Posterior vena cava (tissue), 2 donors: ENCODE measurements at places on chromosomes 2 and 18. TPM values are rescaled to one million over a fixed set of nuclear protein-coding genes. Genes with fewer than 3 reads are reported as not detected.
A peak's percentile ranks its signal among the peaks of the same experiment; 100 is the strongest.

GRCh38 chr2:85935170-85935745 lies 46.5 kb upstream of the ST3GAL5 start:
- DNase-seq: no peak

GRCh38 chr2:96683972-96684820 lies 41.6 kb downstream of the FER1L5 start:
- no peak for DNase-seq

GRCh38 chr18:52510139-52510538 lies 170.1 kb downstream of the DCC start:
- DNase-seq: no peak

GRCh38 chr2:48411046-48411445 lies 118.9 kb upstream of the STON1 start:
- no peak for DNase-seq

GRCh38 chr2:74026687-74027241 lies 42.1 kb downstream of the TET3 start:
- no peak for DNase-seq

GRCh38 chr18:25190472-25190871 lies 161.5 kb downstream of the ZNF521 start:
- no peak for DNase-seq

GRCh38 chr18:12155996-12156395 lies 62.4 kb downstream of the ANKRD62 start:
- DNase-seq: no peak

DNA sequence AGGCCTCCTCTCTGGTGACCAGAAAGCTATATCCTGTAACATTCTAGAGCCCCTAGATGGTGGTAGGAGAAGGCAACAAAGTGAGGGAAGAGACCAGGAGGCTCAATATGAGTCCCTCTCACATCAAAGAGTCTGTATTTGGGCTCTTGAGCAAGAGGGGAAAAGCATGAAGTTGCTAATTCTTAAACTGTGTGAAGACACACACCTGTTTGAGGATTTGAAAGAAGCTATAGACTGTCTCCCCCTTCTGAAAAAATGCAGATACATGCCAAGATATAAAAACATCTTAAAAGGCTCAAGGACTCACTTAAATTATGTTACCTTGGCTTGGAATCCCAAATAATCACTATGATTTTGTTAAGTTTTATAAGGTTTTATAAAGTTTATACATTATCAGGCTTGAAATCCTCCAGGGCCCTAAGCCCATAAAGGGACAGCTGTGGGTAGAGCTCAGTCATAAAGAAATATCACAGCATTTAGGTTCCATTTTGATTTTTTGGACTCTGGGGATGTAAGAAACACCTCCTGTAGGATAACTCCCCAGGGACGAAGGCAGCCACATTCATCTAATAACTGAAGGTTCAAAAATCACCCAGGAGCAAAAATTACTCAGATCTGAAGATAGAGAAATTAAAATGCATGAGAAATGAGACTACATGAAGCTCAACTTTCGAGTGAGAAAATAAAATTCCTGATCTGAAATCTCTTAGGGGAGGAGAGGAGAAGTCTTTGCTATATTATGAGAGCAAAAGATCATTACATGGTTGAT lies 136.1 kb upstream of the LGALSL start:
- no peak for DNase-seq

DNA sequence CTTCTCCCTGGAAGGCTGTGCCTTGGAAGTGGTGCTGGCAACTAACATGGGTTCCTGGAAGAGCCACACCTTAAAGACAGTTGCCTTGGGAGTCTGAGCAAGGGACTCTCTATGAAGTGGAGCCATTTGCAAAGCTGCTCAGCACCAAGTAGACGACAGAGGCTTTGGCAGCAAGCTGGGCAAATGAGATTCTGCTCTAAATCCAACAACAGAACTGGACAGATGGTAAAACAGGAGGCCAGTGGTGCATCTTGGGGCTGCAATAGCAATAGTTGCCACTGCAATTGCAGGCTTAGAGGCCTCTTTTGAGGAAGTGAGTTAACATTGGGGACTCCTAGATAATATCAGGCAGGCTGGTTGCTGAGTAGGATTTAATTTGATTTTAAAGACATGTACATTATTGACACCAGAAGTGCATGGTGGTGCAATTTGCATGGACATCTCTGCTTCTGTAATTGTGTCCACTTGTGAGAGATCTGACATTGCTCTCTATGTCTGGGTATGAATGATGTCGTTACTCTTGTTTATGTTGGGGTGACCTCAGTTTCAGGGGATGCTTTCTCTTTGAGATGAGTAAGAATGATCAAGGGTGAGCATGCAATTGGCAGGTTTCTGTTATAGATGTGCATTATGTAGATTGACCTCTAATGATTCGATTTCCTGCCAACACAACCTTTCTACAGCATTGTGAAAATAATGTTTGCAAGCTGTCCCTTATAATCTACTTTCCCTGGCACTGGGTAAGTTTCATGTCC lies 568.3 kb upstream of the MEX3C start:
- DNase-seq: no peak

GRCh38 chr2:200417366-200417765 lies 92.5 kb downstream of the KCTD18 start:
- no peak for DNase-seq

GRCh38 chr18:49628881-49629795 lies 67.3 kb downstream of the LIPG start:
- peak; percentile 89 for DNase-seq

DNA sequence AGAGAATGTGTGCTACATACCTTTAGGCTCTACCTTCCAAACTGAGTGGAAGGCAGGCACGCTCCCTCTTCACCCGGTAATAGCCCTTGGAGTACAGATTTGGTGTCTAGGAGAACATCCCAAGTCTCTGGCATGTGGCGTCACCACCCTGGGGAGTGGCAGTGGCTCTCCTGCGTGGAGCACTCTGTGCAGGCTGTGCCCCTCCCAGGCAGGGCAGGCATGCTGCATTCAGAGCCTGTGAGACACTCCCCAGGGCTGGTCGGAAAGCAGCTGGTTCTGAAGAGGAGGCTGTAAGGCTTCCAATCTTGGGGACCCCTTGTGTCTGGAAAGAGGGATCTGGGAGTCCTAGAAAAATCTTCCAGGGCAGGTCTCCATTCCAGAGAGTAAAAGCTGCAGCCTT lies 193.3 kb downstream of the ANKRD30B start:
- no peak for DNase-seq

DNA sequence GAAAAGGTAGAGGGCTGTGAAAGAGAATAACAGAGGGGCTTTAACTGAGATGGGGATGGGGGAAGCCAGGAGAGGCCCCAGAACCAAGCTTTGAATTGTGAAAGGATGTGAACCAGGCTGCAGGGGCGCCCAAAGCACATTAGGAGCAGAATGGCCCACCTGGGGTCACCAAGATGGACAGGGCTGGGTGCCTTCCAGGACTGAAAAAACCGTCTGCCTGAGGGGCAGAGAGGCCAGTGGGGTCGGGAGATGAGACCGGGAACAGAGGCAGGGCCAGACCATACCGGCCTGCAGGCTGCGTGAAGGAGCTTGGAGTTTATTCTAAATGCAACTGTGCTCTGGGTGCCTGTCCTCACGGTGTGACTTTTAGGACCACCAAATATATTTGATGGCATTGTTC lies 29.1 kb upstream of the FAM136A start:
- no peak for DNase-seq

- peak; percentile 75 for DNase-seq
Measured at GRCh38 chr2:181682795-181683517, 2.6 kb upstream of the NEUROD1 start.

DNA sequence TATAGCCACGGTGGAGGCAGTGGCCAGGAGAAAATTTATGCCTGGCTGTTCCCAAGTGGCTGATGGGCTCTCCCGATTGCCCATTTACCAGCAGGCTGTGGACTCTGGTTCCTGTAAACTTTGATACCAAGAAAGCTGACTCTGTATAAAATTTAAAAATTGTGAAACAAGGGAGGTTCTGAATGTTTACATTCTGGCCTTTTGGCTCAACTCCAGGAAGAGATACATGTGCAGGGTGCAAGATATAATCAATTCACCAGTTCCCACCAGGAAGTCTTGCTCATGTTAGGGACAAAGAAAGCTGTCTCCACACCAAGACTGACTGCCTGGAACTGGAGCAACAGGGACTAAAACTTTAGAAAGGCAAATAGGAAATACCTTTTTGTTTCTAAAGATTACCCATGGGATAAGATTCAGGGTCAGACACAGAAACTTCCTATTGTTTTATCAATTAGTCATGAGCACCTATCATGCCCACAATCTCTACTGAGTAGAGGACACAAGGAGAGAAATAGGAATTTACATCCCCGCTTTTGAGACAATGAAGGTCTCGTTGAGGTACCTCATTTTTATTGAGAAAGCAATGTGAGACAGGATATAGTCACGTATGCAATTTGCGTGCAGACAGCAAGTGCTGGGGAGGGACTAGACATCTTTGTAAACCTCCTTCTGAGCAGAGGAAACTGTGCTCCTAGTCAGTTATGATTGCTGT lies 123.5 kb downstream of the LIPG start:
- DNase-seq: no peak

DNA sequence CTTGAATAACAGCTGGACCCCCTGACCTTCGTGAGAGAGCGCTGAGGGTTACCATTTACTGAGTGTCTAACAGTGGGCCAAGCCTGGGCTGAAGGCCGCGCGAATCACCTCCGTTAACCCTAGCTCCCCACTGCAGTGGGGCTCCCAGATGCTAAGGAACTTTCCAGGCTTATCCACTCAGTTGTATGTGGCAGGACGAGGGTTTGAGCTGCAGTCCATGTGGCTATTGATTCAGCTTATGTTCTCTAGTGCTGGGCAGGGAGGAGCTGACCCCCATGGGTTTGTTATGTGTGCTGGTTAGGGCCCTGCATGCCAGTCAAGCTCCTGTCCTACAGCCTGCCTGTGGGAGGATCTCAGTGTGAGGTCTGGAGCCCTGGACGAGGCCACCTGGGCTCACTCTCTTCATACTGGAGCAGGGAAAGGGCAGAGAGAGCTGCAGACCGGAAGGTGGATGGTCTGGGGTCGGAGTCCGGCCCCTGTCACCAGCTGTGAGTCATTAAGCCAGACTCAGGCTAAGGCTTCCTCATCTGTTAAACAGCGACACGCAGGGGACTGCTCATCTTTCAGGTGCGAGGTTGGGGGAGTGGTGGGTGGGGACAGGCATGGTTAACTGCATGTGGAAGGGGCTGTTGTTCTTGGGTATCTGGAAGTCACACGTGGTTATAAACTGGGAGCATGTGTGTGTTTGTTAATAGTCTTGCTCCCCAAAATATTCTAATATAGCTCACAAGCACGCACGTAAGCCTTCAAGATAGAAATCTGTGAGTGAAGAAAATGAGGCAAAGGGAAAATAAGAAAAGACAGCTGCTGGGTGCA lies 6.6 kb downstream of the PSD4 start:
- DNase-seq: peak; percentile 43

OSBPL1A gene
- total RNA-seq: 51.0 TPM

FAM237A gene
- total RNA-seq: not detected

CFAP53 gene
- not detected for total RNA-seq

BBS5 gene
- total RNA-seq: 7.8 TPM

PTH2R gene
- total RNA-seq: not detected
